GM20000 (cell line): ENCODE measurements at places on chromosomes 6 and 20.

DNA sequence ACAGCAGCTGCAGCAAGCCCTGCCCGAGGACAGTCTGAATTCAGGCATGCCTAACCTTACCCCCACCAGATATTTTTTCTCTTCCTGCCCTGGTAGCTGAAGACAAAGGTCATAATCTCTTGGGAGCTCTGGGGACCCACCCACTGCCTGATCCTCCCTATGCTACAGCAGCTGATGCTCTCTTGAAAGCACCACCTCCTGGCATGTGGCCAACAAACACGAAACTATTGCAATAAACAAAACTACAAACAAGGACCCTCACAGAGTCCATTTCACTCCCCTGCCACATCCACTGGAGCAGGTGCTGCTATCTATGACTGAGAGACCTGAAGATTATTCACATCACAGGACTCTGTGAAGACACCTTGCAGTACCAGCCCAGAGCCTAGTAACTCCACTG, 238.5 kb upstream of the HS3ST5 start:
- DNase-seq = no peak

DNA sequence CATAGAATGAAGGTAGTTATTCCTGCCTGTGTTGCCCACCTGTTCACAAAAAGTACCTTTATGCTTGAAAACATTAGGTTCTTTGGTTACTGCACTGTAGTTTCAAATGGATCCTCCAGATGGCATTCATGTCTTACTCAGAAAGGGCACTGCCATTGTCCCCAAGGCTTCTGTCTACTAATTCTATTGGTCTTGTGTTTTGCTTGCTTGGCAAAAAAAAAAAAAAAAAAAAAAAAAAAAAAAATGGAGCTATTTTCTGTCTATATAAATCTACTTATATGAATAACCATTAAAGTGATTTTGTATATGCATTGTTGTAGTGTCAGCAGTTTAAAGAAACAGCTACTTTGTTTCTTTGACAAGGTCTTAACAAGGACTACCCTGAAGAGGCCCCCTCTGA, 12.7 kb upstream of the EFHC1 start:
- DNase-seq = peak; percentile 49

GRCh38 chr6:138455746-138456400, 43.4 kb downstream of the NHSL1 start:
- DNase-seq = peak; percentile 61

GRCh38 chr6:136751991-136752390, 40.3 kb downstream of the MAP3K5 start:
- no peak for DNase-seq

DNA sequence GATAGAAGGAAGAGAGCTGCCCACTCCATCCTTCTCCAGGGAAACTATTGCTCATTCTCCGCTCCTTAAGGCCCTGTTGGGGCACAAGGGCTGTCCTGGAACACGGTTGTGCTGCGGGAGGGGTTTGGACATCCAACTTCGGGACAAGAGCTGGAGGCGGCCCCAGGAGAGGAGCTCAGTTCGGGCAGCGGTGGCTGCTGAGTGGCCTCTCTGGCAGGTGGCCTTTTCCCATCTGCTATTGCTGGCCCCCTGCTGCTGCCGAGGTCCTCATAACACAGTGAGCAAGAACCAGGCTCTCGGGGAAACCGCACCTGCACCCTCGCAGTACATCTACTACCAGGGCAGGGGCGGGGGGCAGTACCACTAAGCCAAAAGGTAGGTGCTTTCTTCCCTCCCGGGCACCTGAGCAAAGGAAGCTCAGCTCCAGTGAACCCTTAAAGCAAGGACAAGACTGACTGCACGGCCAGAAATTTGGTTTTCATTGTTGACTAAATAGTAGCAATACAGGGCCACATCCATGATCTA, 63.7 kb downstream of the PSMG4 start:
- DNase-seq = no peak

GRCh38 chr20:10433014-10433622, 904 bp downstream of the MKKS start:
- DNase-seq = no peak

DNA sequence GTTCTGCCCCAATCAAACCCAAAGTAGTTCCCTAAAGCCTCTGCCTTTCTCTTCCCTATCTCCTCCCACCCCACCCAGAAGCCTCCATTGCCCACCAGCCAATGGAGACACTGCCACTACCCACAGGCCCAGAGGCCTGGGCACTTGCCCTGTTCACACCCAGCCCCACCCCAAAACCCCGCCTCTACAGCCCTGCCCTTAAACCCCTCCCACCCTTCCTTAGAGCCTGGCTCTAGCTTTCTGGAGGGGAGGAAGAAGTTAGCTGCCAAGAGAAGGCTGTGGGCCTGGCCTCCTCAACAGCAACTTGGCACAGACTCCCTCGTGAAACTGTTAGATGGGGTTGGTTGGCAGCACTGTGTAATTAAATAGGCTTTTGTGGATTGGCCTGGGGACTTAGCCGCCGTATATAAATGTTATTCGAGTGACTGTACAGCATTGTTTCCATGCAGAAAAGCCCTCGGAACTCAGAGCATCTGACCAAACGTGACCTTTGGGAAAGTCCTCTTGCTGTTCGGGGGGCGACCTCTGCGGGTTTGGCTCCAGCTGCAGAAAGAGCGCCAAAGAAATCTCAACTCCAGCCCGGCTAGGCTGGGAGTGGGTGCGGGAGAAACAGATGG, 31.4 kb downstream of the COL11A2 start:
- no peak for DNase-seq

- peak; percentile 48 for DNase-seq
Observed at GRCh38 chr6:44593539-44593944, 206.0 kb downstream of the CDC5L start.

GRCh38 chr6:16547587-16547986, 213.7 kb downstream of the ATXN1 start:
- no peak for DNase-seq

GRCh38 chr6:17032988-17033634, 68.7 kb upstream of the STMND1 start:
- no peak for DNase-seq

- DNase-seq = no peak
Observed at GRCh38 chr6:125818225-125818657, 27.5 kb downstream of the NCOA7 start.

- DNase-seq = peak; percentile 86
Observed at GRCh38 chr20:62977613-62978560, 25.4 kb downstream of the SLC17A9 start.

DNA sequence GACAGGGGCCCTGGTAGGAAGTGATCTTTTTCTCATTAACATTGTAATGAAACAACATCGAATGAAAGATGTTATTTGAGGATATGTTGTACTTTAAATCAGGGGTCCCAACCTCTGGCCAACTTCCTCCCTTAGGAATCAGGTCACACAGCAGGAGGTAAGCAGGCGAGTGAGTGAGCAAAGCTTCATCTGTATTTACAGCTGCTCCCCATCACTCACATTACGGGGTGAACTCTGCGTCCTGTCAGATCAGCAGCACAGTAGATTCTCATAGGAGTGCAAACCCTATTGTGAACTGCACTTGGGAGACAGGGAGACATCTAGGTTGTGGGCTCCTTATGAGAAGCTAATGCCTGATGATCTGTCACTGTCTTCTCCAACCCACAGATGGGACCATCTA, 19.9 kb downstream of the EPM2A start:
- DNase-seq = no peak

GRCh38 chr6:116564921-116565872, 6.1 kb upstream of the RWDD1 start:
- DNase-seq = no peak
